Stimulated activated CD8-positive, alpha-beta memory T cell treated with anti-CD3 and anti-CD28 coated beads, Interleukin-7, amount 100 ng/mL, for 1 hour (primary cell): ENCODE measurements at places on chromosomes 3 and 15.

DNA sequence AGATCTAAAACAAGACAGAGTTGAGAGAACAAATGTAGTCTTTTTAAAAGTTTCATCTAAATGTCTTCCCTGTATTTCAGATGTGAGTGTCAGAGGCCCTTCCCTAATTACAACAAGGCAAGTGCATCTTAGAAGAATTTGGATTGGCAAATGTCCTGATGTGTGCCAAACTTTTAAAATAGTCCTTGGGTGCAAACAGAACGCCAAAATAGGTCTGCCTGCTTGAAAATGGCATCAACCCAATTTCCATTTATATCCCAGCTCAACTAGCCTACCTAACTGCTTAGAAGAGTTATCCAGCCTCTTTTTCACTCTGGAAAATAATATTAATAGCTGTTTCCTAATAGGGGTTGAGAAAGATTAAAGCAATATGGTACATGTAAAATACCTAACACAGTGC, 311.8 kb upstream of the ARRDC4 start:
- DNase-seq, result no peak

DNA sequence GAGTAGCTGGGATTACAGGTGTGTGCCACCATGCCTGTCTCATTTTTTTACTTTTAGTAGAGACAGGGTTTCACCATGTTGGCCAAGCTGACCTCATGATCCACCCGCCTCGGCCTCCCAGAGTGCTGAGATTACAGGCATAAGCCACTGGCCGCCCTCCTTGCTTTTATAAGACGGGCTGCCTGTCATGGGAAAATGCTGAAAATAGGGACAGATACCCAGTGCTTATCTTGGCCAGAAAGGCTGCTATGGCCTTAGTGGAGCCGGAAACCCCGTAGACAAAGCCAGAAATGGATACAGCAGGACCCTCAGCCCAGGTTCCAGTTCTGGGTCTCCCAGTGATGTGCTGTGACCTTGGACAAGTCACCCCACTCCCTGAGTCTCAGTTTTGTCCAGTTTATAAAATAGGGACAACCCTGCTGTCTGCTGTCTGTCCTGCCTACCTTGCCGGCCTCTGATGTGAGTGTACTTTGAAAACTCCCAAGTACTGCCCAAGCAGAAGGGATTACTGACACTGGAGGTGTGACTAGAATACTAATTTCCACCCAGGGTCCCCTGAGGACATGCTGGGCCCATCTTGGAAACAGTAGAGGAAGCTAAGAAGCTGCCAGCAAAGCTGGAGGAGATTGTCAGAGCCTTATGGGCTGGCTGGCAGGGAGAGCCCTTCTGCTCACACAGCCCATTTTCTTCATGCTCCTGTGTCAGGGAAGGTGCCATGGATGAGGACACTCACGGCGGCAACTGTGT, 59.6 kb downstream of the BDH1 start:
- no peak for DNase-seq

DNA sequence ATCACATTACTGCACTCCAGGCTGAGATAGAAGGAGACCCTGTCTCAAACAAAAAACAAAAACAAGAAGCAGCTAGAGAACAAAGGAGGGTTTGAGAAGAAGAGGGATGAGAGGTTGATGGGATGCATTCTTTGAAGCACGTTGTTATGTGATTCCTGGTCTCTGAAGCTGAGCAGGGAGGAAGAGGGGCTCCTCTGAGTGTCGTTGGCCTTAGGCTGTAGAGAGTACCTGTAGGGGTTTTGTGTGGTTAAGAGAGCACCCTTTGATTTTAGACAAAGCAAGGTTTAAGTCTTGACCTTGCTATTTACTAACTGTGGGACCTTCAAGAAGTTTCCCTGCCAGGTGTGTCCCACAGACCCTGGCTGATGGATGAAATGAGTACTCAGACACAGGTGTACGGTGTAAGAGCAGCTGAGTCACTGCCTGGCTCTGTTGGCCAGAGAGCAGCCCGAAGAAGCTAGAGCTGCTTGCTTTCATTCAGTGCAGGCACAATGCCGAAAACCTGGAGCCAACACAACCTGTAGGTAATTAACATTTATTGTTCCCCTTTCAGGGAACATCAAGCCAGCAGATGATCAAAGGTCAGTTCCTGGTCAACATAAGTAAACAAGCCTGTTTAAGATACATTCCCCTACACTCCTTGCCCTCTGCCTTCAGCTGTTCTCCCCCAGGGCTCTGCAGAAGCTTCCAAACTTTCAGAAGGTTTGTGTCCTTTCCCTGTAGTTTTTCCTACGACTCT, 67.2 kb downstream of the LRRK1 start:
- no peak for DNase-seq

DNA sequence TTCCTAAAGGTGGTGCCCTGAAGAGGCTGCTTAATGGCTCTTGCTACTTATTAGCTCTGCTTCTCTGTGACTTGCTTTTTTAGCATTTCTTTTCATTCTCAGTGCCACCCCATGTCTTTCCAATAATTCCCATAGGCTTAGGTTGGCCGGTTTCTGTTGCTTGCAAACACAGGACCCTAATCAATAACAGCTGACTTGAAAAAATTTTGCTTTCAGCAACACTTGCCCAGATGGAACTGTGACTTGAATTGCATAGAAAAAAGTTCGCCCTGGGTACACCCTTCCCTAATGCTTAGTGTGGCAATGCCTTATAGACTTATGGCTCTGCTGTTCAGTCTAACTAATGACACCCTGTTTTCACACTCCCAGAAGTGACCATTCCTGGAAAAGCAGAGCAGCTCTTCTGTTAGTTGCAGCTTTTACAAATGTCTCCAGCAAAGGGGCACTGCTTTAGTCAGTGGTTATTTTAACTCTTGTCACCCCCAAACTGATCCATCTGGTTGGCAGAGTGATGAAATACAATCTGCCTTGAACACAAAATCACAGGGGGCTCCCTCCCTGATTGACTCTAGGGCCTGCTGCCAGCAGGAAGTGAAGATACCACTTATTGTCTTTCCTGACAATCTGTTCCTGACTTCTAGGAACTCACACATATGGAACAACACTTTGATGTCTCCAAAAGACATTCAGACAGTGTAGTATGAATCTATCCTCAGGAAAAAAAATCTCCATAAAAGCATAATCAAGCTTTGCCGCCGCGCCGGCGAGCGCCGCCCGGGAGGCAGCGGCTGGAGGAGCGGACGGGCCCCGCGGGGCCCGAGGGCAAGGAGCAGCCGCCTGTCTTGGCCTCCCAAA, 9.7 kb upstream of the SLMAP start:
- DNase-seq, result no peak

GRCh38 chr3:41265011-41265545, 65.8 kb downstream of the CTNNB1 start:
- DNase-seq, result no peak

- no peak for DNase-seq
These were observed 256.2 kb downstream of the ZNF621 start for GRCh38 chr3:40780925-40781406.

- no peak for DNase-seq
These were observed 61.1 kb upstream of the RAD18 start for GRCh38 chr3:9024341-9024740.

GRCh38 chr3:141178551-141178950, 53.1 kb upstream of the PXYLP1 start:
- DNase-seq, result no peak

GRCh38 chr3:160796089-160796812, 40.2 kb downstream of the PPM1L start:
- DNase-seq, result no peak

DNA sequence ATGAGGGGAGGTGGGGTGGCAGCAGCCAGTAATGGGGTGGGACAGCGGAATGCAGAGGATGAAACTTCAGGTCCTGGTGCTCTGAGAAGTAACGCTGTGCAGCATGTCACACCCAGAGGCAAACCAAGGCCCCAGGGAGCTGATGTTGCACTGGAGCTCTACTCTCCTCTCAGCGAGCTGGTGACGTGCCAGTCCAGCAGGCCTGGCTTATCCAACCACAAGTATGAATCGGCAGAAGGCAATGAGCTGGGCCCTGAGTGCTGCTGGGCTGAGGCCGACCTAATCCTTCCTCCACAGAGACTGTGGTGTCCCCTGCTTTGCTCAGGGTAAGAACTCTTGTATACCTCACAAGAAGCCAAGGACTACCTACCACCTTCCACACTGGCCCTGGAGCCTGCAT, 30.5 kb downstream of the CD86 start:
- no peak for DNase-seq
